ENCODE measurements at places on chromosomes 12 and 14.
A peak's percentile ranks its signal among the peaks of the same experiment; 100 is the strongest.

DNA sequence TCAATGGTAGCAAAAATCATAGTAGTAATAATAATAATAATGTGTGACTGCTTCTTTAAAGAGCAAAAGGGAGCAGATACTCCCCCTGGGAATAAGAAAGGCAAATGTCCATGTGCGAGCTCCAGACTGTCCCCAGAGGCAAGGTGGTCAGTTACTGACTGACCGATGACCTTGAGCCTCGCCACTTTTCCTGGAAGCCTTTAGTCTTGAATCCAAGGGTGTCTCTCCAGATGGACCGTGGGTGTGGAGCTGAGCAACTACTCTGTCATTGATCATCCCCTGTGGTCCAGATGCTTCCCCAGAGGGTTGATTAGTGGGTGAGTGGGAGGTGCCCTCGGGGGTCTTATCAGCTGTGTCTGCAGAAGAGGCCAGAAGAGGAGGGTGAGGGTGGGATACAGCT lies 418.5 kb upstream of the TBX3 start:
- no peak for DNase-seq

DNA sequence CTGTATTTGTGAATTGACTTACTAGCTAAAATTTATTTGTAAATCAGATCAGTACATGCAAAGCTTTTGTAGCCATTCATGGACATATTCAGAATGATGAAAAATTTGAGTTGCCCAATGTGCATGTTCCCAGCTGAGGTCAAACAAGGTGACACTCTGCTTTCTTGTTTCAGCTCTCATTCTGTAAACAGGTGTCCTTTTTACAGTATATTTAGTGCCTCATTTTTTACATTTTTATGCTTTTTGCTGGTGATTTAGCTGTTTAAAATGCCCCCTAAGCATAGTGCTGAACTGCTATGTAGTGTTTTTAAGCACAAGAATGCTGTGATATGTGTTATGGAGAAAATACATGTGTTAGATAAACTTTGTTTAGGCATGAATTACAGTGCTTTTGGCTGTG lies 76.3 kb downstream of the MIA2 start:
- DNase-seq = no peak

DNA sequence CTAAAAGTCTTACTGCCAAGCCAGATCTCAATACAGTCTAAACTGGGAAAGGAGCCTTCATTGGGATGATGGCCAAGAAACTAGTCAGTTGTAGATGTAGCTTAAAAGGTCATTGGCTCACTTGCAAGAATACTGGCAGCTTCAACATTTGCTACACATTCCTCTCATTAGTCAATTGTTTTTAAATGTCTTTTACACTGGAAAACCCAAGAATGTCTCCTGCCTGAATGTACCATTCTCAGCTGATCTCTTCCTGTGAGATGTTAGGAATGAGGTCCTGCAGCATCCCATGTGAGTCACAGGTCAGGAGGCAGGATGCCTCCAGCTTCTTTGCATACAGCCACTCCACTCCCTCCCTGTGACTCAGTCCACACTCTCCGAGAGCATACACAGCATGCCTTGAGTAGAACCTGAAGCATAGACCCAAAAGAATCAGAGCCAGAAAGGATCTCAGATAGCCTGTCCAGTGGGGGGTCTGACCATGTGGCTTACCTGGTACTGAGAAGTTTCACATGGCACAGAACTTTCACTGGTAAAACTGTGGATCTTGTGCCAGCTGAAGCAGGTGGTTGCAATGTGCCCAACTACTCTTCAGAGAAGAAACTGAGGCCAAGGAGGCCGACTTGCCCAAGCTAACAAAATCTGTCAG lies 56.0 kb upstream of the HECTD1 start:
- no peak for DNase-seq

DNA sequence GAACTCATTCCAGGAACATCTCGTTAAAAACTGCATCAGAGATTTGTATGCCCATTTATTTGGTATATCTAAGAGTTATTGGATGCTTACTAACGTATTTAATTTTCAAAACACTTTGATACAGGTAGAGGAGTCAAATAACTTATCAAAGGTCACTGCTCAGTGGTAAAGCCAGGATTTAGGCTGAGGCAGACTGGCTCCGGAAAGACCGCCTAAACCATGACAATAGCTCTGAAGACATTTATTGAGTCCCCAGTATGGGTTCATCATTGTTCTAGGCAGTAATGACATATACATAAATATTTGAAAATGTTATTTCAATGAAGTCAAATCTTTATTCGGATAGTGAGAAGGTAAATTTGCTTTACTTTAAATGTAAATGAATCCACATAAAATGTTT lies 30.3 kb downstream of the WBP11 start:
- no peak for DNase-seq

DNA sequence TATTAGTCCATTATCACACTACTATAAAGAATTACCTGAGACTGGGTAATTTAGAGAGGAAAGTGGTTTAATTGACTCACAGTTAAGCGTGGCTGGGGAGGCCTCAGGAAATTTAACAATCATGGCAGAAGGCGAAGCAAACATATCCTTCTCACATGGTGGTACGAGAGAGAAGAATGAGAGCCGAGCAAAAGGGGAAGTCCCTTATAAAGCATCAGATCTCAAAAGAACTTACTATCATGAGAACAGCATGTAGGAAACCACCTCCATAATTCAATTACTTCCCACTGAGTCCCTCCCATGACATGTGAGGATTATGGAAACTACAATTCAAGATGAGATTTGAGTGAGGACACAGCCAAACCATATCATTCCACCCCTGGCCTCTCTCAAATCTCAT lies 422.6 kb downstream of the MDGA2 start:
- DNase-seq = no peak

DNA sequence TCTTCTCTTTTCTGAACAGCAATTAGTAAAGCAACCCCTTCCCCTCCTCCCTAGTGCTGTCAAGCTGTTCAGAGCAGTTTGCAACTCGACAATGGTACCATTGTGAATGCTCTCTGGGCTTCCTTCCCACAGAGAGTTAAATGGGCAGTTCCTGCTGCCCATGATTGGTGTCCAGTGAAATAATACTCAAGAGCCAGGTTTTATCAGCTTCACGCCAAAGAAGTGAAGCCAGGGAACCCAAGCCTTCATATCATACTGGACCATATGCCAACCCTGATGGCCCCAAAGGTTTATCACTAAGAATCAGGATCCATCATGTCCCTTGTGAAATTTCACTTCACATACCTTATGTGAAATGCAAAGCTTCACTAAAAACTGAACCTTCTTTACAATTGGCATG lies 24.7 kb downstream of the INSM2 start:
- no peak for DNase-seq

- no peak for DNase-seq
Observed at GRCh38 chr12:94495445-94496115, 35.9 kb upstream of the CEP83 start.

- peak; percentile 72 for DNase-seq
Observed at GRCh38 chr12:48890657-48891418, 25.2 kb upstream of the RND1 start.

GRCh38 chr12:32482226-32482625 lies 82.9 kb downstream of the FGD4 start:
- DNase-seq = no peak

GRCh38 chr14:25833341-25834126 lies 764.3 kb downstream of the NOVA1 start:
- no peak for DNase-seq

- no peak for DNase-seq
Observed at GRCh38 chr12:82937151-82937550, 250.4 kb downstream of the TMTC2 start.

GRCh38 chr12:47360771-47361388 lies 281.1 kb upstream of the AMIGO2 start:
- peak; percentile 78 for DNase-seq

- no peak for DNase-seq
Observed at GRCh38 chr12:108858311-108859074, 1.1 kb upstream of the SSH1 start.

- DNase-seq = no peak
Observed at GRCh38 chr12:6500466-6500865, 6.6 kb downstream of the NCAPD2 start.

DNA sequence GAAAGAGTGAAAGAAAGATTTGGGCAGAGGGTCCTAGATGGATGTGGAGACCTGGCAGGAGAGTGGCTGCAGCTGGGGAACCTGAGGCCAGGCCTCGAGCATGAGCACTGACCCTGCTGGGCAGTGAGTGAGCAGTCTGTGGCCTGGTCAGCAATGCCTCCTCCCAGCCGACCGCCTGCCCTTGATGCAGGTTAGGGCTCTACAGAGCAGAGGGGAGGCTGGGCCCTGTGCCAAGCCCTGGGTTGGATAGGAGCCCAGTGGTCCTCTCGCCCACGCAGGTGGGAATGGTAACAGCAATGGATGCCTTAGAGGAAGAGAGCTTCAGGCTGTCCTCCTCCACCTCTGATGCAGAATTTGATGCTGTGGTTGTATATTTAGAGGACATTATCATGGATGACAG lies 59.8 kb downstream of the RAB35 start:
- DNase-seq = no peak

DNA sequence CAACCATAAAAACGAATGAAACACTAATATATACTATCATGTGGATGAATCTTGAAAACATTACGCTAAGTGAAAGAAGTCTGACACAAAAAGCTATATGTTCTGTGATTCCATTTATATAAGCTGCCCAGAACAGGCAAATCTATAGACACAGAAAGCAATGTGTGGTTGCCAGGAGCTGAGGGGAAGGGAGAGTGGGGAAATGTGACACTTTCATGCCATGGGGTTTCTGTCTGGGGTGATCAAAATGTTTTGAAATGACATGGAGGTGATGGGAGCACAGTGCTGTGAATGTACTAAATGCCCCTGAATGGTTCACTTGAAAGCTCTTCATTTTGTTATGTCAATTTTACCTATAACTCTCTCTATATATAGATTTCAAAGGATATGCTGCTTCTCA lies 30.1 kb downstream of the ATG14 start:
- DNase-seq = no peak

DNA sequence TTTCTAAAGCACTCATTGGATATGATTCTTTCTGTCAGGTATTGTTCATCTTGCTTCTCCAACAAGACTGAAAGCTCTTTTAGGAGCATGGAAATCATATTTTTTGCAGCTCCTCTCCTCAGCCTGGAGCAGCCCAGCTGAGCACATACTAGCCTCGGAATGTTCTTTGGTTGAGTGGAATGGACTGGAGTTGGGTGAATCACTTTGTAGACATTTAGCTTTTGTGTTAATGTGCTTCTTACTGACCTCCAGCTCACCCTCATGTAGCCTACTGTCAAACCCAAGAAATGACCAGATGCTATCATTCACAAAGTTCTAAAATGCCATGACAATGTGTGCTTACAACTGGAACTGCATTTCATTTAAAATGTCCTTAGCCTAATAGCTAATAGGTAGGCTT lies 161.1 kb downstream of the NUAK1 start:
- no peak for DNase-seq

DNA sequence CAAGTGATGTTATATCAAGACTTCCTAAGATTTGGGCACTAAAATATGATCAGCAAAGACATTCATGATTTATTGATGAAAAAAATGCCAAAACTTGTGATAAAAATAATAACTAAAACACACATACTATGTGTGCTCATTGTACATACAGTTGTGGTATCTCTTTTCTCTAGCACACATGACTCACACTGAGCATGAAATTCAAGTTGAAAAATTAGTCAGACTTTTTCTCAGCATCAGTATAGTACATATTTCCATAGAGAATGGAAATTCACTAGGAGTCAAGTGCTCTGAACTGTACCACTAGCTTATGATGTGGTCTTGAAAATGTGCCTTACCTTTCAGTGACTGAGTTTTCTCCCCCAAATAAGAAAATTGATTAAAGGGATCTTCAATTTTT lies 471.8 kb upstream of the FLRT2 start:
- no peak for DNase-seq

DNA sequence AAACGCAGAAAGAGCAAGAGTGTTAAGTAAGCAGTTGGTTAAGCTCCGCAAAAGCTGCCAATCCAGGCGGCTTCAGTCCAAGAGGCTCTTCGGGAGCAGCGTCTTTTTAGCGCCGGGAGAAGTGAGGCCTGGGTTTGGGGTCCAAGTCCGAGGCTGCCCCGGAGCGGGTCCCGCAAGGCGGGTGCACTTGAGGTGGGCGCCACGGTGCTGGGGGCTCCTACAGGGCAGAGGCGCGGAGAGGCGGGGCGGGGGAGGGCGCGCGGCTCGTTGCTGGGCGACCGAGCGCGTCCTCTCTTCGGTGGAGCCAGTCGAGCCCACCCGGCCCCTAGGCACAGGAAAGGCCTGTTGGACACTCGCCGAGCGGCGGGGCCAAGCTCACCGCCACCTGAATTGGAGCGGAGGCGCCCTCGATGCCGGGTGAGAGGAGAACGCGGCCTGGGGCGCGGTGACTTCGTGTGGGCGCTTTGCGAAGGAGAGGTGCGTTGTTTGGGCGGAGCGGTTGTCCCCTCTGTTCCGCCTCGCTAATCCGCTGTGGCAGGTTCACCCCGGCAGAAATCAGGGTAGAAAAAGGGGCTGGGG lies 15.6 kb downstream of the TTC6 start:
- DNase-seq = no peak

DNA sequence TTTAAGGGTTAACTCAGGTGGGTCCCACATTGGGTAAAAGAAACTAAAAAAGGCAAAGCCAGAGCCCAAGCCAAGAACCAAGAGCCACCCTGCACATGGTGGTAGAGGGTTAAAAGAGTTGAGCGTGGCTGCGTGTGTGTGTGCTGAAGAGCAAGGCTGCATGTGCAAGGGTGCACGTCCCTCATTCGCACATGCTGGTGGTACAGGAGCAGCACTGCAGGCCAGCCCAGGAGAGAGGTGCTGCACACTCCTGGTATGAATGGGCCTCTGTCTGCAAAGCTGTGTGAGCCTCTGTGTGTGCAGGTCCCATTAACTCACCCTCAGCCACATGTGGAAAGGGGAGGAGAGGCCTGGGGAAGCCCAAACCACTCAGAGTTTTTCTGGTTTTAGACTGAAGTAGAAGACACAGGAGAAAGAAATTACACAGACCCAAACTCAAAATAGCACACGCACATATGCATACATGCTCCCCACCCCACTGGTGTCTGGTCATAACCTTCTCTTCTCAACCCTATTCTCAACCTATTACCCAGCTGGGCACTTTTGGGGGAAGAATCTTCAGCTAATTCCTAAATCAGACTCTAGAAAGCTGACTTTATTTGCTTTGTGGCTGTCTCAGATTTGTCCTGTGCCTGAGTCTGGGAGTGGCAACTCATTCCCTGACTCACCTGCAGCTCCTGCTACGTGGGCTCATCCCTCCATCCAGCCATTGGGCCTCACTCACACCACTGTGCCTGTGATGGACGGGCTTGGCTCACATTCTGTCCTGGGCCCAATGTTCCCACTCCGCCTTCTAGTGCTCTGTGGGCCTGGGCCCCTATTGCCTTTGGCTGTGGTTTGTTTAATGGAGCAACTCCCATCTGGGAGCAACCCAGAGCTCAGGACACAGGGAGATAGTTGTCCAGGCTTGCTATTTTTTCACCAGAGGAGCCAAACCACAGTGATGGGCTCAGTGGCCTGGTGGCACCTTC lies 30.8 kb upstream of the COL2A1 start:
- DNase-seq = no peak

GRCh38 chr14:55600784-55601561 lies 21.0 kb downstream of the KTN1 start:
- no peak for DNase-seq

- no peak for DNase-seq
Observed at GRCh38 chr12:6211421-6211869, 11.2 kb downstream of the CD9 start.

GRCh38 chr14:99789581-99789980 lies 3.6 kb upstream of the EML1 start:
- DNase-seq = no peak

Measured in CD4-positive, alpha-beta T cell treated with Interleukin-6 at 100 ng/mL for 8 hours (primary cell).